GM20000 (cell line): ENCODE measurements at places on chromosomes 12 and 14.

- DNase-seq, result no peak
These were observed 512.1 kb downstream of the DIO2 start for GRCh38 chr14:79699206-79699605.

DNA sequence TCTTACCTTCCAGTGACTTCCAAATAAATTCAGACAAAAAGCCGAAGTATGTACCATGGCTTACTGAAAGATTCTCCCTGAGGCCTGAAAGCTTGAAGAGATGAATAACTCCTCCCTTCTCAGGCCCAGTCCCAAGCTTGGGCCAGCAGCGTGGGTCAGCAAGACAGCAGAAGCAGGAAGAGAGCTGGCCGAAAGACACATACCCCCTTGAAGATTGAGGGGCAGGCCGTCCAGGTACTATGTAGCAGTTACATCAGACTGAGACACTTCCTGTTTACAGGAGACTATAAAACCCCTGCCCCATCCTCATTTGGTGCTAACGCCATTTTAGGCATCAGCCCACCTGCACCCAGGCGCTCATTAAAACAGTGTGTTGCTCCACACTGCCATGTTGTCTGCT is 15.0 kb downstream of the NDUFA12 start:
- DNase-seq, result no peak

GRCh38 chr14:54251356-54251755 is 145.5 kb upstream of the CDKN3 start:
- no peak for DNase-seq

DNA sequence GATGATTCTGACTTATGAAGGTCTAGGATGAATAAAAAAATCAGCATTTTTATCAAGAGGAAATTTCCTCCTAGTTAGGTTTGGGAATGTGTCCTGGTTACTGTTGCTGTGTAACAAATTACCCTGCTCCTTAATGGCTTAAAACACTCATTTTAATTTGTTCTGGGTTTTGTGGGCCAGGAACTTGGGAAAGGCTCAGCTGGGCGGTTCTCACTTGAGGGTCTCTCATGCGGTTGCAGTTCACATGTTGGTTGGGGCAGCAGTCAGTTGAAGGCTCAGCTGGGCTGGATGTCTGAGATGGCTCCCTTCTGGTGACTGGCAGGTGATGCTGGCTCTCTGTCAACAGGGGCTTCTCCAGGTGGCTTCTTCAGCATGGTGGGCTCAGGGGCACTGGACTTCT is 214.6 kb downstream of the RBM19 start:
- DNase-seq, result no peak

GRCh38 chr12:65517656-65518210 is 239.2 kb downstream of the MSRB3 start:
- DNase-seq, result no peak

DNA sequence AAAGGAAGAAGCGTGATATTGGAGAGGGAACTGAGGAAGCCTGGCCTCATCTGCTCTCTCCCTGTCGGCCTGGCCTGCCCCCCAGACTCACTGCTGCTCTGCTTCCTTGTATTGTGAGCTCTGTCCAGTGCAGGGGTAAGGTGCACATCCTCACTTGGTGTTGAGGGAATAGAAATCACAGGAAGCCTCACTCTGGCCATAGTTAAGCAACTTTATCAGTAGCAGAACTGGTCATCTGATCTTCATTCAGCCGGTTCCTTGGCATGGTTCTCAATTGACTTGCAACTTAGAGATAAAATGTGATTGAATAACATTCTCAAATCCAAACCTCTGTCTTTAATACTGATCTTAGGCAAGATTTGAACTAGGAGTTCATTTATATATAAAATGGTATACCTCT is 11.5 kb upstream of the CCDC175 start:
- DNase-seq, result no peak

- no peak for DNase-seq
These were observed 99.3 kb downstream of the PHLDA1 start for GRCh38 chr12:75932241-75932640.

- no peak for DNase-seq
These were observed 78.9 kb downstream of the SNAPC1 start for GRCh38 chr14:61841145-61841544.

- DNase-seq, result no peak
These were observed 18.0 kb downstream of the LRRC74A start for GRCh38 chr14:76844223-76844622.

DNA sequence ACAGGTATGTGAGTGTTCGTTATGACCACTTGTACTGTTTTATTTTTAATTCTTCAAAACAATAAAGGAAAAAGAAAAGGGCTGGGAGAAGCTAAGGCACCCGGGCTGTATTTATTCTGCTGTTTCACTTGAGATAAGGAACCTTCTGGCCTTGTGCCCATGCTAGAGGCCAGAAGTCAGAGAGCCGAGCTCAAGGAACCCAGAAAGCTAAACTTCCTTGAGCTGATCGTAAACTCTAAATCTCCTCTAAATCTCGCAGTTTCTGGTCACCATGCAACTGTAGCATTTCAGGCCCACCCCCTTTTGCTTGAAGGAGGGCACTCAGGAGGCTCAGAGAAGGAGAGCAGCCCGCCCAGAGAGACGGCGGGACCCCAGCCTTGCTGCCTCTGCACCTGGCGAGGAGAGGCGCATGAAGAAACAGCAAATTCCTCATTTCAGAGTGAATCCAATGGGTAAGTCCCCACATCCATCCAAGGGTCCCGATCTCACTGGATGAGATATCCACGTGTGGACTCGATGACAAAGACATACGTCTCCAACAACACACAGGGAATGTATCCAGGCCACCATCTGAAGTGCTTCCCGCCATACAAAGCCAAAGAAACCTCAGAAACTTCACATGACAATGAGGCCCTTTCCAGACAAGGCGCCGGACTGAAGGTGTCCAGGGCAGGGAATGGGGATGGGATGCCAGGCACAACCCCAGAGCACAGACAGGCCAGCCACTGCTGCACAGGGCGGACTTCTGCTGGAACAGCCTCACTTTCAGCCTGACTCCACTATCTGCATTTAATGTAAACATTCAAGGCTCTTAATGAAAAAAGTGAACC is 14.6 kb downstream of the CCDC88C start:
- DNase-seq, result no peak

- no peak for DNase-seq
These were observed 9.6 kb downstream of the FLRT2 start for GRCh38 chr14:85539510-85539909.

- peak; percentile 17 for DNase-seq
These were observed 711 bp downstream of the SBNO1 start for GRCh38 chr12:123363740-123364531.

GRCh38 chr12:24479131-24479530 is 469.8 kb downstream of the BCAT1 start:
- no peak for DNase-seq

- no peak for DNase-seq
These were observed 1.5 kb upstream of the KRT7 start for GRCh38 chr12:52231305-52232202.

GRCh38 chr14:29458547-29458946 is 469.1 kb downstream of the PRKD1 start:
- no peak for DNase-seq

- no peak for DNase-seq
These were observed 23.5 kb upstream of the PTPRB start for GRCh38 chr12:70660620-70661219.

DNA sequence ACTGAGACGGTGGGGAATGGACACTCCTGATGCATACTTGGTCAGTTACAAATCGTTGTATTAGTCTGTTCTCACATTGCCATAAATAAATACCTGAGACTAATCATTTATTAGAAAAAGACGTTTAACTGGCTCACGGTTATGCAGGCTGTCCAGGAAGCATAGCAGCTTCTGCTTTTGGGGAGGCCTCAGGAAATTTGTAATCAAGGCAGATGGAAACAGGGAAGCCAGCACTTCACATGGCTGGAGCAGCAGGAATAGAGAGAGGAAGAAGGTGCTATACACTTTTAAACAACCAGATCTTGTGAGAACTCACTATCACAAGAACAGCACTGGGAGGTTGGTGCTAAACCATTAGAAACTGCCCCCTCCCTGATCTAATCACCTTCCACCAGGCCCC is 418.2 kb downstream of the FLRT2 start:
- DNase-seq, result no peak

DNA sequence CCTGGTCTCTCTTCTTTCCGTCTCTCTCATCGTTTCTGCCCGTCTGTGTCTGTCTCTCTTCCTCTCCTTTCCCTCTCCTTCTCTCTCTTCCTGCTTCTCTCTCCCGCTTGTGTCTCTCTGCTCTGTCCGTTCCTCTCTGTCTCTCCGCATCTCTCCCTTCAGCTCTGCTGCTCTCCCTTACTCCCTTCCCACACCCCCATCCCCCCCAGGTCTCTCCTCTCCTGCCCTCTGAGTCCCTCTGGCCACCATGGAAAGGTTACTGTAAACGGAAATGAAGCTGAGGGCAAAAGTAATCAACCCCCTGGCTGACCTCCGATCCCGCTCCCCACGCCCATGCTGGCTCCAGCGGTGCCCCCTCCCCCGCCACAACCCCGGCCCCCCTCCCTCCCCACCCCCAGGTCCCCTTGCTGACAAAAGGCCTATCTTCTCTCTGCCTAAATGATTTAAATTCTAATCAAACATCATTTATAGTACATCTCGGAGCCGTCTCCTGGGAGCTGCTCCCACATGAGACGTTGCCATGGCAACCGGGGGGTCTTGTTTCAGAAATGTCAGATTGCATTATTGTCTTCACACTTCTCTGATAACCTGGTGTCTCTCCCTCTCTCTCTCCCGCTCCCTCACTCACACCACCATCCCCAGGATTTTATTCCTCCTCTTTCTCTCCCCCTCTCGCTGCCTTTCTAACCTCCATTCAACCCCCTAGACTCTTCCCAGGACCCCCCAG is 203.8 kb downstream of the RBM19 start:
- DNase-seq, result no peak

DNA sequence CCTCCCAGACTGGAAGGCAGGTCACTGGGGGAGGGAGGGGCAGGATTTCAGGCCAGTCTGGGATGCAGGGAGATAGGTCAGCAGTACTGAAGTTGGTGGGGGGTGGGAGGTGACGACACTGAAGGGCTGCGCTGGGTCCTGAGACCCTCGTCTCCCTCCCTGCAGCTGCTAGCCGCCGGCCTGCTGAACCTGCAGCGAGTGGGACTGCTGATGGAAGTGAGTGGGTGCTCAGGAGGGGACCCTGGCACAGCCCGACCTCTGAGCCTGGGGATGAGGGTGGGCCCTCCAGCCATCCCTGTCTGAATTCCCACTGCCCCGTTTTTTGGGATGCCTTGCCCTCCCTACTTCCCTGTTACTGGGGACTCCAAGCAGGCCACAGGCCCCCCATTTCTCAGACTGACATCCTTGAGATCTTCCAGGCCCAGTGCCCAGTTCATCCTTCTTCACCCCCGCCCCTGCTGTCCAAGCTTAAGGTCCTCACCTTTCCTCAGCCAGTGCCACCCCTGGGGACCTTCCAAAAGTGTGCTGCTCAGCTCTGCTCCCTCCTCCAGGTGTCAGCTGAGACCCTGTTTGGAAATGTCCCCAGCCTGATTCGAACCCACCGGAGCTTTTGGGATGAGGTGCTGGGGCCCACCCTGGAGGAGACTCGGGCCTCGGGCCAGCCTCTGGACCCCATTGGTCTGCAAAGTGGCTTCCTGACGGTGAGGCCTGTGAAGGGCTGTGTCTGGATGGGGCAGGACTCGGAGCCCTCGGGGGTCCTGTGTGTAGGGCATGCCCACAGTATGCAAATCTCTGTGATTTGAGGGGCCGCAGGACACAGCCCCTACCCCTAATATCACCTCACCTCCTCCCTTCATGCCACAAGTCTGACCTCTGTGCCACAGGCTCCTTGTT is 5.5 kb downstream of the PLEKHG6 start:
- no peak for DNase-seq

GRCh38 chr14:57199921-57200320 is 68.8 kb downstream of the EXOC5 start:
- no peak for DNase-seq

- no peak for DNase-seq
These were observed 26.3 kb upstream of the AMIGO2 start for GRCh38 chr12:47105914-47106674.
